ENCODE measurements at places on chromosomes 4 and X.

DNA sequence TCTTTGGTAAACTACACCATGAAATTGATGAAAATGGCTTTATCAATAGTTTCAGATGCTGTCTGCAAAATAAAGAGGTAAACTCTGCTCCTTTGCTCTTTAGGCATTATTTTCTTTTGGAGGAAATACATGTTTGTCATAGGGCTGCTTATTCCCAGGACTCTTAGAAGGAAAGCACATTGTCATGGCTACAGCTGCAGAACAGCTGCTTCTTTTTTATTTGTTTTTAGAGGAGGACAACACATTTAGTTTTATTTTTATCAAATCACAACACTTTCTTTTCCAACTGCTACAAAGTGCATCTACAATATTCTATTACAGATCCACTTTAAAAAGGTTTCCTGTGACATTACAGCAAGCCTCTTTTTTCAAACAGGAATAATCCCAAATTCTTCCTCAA, 12.7 kb upstream of the HPF1 start:
- DNase-seq: no peak

DNA sequence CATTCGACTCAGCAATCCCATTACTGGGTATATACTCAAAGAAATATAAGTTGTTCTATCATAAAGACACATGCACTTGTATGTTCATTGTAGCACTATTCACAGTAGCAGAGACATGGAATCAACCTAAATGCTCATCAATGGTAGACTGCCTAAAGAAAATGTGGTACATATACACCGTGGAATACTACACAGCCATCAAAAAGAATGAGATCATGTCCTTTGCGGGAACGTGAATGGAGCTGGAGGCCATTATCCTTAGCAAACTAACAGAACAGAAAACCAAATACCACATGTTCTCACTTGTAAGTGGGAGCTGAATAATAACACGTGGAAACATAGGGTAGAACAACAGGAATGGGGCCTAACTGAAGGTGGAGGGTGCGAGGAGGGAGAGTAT, 44.9 kb downstream of the TMEM131L start:
- no peak for DNase-seq

GRCh38 chr4:180280726-180281297, 1962.4 kb upstream of the TENM3 start:
- DNase-seq: no peak

- DNase-seq: no peak
Measured at GRCh38 chr4:3486541-3487540, 23.7 kb downstream of the DOK7 start.

DNA sequence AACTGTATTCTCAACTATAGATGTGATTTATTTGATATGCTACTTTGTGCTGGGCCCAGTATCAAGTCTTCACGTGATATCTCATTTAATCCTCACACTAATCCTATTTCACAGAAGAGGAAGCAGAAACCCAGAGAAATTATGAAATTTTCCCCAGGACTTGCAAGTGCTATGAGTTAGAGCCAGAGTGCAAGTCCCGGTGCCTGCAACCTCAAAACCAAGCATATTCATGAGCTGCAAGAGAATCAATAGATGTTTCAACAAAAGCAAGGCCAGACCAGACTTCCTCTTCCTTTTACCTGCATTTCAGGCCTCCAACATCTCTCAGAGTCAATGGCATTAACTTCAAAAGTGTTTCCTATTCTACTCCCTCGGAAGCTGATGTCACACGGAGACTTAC, 92.2 kb upstream of the GATB start:
- no peak for DNase-seq

- DNase-seq: no peak
Measured at GRCh38 chrX:3178329-3178728, 137.1 kb downstream of the ARSF start.

GRCh38 chr4:147430111-147430510, 50.8 kb upstream of the EDNRA start:
- DNase-seq: no peak

DNA sequence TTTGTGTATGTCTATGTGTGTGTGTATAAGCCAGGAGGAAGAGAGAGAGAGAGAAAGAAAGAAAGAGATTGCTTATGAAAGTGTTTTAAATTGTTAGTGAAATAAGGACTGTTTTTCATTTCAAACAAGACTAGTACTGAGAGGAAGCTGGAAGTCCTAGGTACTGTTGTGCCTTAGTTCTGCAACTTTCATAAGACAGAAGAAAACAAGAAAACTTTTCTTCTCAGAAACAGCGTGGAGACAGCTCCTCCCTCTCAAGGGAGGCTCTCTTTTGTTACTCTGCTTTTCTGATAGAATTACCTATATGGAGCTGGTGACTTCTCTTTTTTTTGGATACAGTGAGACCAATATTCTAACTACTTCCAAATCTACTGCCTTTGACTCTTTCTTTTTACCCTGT, 62.5 kb downstream of the BANK1 start:
- DNase-seq: no peak

DNA sequence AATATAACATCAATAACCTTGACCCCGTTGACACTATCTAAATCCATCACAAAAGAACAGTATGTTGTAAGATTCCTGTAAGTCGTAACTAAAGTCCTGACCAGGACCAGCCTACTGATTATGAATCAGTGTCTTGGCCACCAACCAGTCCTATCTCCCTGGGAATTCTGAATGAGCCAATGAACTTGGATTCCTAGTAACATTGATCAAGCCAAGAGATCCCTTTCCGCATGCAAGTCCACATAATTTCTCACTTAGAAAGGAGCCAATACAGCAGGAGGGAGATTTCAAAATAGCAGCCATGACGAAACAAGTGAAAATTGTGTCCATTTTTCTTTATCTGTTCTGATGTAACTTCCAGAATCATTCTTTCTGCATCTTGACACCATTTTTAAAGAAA, 9.5 kb downstream of the XPNPEP2 start:
- no peak for DNase-seq

- no peak for DNase-seq
Measured at GRCh38 chr4:94959307-94959706, 201.6 kb downstream of the BMPR1B start.

GRCh38 chr4:24748758-24749350, 46.5 kb upstream of the SOD3 start:
- no peak for DNase-seq

DNA sequence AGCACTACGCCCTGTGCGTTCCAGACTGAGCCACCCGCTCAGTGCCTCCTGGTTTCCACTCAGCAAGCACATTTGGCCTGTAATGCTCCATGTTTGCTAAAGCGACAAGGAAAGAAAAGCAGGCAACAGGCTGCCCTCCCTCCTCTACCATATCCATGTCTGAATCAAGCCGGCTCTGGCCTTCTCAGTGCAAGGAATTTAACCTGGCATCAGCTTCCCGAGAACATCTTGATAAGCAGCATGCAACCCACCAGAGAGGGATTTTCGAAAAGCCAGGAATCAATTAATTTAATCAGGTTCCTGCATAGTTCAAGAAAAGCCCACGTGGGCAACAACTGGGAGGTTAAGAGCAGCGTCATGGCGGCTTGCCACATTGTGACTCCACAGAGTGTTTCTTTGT, 228.2 kb downstream of the HS6ST2 start:
- no peak for DNase-seq

- DNase-seq: no peak
Measured at GRCh38 chrX:152861116-152861515, 30.3 kb downstream of the NSDHL start.

DNA sequence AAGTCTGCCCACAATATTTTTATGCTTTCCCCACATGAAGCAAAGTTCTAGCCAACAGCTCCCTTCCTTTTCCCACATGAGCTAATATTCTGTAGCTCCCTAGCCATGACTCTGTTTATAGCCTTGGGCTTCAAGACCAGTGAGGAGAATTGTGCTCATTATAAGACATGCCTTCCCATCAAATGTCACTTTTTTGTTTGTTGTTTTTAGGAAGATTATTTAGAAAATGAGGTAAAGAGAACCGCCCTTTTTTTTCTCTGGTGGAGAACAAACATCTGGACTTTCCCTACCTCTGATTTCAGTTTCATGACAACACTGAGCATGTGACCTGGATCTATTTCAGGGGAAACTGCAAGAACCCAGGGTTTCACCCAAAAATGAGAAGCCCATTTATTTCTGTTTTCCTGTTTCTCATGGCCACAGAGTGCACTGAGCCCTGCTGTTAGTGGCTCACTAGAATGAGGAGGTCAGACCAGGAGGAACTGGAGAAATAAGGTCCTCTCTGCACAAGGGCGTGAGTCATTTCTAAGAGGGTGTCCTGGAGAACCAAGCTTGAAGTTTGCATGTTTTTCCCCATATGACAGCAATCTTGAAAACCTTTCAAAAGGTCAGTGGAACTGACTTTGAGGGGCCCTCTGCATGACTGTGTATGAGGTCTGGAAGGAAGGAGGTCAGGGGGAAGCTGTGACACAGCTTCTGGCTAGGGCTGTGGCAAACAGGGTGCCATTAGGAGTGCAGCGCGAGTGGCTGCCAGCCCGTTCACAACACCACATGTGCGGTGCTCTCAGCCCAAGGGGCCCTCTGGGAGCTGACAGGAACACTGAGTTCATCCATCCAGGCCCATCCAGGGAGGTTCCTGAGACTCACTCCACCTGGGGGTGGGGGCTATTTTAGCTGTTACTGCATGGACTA, 55.2 kb downstream of the CHST7 start:
- DNase-seq: no peak

- no peak for DNase-seq
Measured at GRCh38 chr4:7612311-7612897, 177.7 kb upstream of the PSAPL1 start.

DNA sequence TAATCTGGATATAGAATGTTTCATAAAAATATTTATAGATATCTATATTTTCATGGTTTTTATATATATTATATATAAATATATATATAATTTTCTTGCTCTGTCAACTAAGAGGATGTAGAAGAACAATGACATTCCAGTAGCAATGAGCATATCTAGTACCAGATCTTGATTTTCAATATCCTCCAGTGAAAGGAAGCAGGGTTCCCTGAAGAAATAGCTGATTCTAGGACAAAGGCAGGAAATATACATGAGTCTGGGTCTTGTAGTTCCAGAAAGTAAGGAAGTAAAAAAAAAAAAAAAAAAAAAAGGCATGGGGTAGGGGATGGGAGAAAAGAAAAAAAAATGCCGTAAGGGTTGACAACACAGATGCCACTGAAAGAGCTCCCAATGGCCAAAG, 241.4 kb downstream of the RASL11B start:
- DNase-seq: no peak

- no peak for DNase-seq
Measured at GRCh38 chr4:173301518-173302201, 32.5 kb downstream of the HMGB2 start.

- no peak for DNase-seq
Measured at GRCh38 chr4:154076921-154077320, 288.0 kb upstream of the SFRP2 start.

GRCh38 chr4:170139764-170140163, 50.0 kb upstream of the AADAT start:
- DNase-seq: no peak

DNA sequence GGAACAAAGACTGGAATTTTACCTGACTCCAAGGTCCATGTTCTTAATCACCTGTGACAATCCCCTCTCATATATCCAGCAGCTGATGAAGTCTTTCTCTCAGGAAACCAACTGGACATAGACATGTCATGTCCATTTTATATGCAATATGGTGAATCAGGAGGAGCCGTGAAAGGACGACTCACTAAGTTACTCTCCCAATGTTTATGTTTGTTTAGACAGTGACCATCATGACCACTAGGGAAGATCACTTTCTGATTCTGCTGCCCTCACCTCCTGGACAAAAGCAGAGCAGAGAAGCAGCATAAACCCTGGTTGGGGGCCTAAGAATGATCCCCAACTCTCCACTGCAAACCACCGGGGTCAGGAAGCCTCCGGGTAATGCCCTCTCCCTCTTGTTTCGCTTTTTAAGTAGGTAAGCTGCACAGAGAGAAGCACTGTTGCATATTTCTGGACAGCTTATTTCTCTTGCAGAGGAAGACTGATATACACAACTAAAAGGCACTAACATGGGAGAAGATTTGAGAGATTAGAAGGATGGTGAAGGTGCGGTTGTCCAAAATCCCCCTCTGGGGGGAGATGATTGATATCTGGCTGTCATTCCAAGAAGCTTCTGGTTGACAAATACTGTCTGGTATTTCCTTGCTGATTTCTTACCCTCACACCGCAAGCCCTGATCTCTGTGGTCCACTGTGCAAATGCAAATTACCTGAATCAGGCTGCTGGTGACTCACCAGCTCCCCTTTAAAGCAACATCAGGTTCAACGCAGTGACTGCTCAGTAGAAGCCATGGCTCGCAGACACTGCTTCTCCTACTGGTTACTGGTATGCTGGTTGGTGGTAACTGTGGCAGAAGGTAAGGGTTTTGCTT, at the start of gene ODAPH:
Gene ODAPH, plus strand, starts transcription at position 773 of the 871 bp plus-strand sequence. Its CDS starts 17 bp downstream, at position 790.
- peak; percentile 20 for DNase-seq

GRCh38 chr4:163042306-163042705, 124.4 kb downstream of the NAF1 start:
- DNase-seq: no peak

DNA sequence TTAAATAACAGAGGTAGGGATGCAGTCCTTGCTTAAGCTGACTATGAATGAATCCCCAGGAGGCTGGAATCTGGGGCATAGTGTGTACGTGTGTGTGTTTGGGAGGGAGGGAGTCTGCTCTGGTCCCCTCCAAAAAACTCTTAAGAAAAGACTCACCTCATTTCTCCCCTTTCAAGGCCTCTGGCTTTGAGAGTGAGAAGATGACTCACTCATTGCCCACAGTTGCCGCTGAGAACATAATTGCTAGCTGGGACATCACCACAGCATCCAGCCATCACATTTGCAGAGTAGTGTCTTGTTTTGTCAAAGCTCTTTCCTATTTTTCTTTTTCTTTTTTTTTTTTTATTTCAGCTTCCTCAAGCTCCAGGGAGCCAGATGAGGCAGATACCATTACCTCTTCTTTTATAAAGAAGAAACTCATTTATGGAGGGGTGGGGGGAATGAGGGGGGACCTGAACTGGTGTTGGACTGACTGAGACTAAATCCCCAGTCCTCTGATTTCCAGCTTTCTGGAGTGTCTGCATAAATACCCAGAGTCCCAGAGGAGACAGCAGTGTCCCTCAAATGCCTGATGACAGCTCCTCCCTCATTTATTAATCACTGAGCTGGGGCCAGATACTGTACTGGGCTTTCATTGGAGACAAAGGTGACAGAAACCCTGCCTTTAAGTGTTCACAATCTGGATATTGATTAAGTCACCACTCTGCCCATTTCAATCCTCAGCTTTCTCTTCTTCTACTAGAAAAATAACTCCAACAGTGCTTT, 61.9 kb upstream of the LAS1L start:
- DNase-seq: peak; percentile 25

DNA sequence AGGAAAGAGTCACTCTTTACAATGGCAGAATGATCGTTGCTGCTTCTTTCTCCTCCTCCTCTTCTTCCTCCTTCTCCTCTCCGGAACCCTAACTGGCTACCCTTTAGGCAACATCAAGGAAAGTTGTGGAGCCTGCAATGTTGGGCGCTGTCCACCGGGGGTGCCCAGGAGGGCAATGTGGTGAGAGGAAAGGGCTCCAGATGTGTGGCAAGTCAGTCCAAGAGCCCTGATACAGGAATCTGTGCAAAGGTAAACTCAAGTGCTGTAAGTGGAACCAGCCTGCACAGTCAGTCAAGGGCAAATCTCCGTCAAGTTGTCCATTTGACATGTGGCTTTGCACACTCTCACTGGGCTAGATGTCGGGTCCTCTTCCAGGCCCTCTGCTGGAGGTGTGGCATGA, 2.8 kb downstream of the RTL5 start:
- no peak for DNase-seq

Data from stimulated activated CD8-positive, alpha-beta memory T cell treated with anti-CD3 and anti-CD28 coated beads, Interleukin-15, amount 100 ng/mL, for 48 hours (primary cell).